ENCODE measurements at places on chromosomes 12 and 14.

DNA sequence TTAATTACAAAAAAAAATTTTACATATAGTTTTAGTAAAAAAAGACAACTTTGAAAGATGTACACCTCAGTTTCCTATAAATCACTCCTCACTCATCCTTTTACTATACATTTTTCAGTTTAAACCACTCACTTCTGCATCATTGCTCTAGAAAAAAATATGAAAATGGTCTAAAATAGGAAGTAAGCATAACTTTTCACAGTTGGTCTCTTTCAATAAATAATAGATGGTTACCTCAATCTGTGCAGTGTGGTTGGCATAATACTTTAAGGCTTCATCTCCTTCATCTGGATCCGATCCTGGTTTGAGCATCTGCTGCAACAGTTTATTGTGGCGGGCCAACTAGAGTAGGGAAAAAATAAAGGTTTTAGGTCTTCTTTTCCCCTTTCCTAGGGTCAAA is 247.9 kb downstream of the SSPN start:
- no peak for DNase-seq

DNA sequence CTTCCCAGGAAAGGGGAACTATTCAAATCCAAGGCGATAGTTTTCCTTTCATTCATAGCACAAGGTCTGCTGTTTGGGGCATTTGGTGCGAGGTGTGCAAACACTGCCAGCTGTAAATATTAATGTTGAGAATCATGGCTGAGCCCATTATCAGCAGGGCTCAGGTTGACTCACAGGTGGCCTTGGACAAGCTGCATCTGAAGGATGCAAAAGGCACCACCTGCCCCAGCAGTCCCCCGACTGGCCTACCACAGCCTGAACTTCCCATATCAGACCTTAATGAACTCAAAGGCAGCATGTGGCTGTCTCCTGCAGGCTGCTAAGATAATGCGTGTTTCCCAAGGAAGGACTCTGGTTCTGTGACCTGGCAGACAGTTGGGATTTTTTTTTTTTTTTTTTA is 93.3 kb upstream of the MAP1LC3B2 start:
- no peak for DNase-seq

- DNase-seq, result no peak
Observed at GRCh38 chr12:108784270-108784669, 53.0 kb upstream of the CORO1C start.

DNA sequence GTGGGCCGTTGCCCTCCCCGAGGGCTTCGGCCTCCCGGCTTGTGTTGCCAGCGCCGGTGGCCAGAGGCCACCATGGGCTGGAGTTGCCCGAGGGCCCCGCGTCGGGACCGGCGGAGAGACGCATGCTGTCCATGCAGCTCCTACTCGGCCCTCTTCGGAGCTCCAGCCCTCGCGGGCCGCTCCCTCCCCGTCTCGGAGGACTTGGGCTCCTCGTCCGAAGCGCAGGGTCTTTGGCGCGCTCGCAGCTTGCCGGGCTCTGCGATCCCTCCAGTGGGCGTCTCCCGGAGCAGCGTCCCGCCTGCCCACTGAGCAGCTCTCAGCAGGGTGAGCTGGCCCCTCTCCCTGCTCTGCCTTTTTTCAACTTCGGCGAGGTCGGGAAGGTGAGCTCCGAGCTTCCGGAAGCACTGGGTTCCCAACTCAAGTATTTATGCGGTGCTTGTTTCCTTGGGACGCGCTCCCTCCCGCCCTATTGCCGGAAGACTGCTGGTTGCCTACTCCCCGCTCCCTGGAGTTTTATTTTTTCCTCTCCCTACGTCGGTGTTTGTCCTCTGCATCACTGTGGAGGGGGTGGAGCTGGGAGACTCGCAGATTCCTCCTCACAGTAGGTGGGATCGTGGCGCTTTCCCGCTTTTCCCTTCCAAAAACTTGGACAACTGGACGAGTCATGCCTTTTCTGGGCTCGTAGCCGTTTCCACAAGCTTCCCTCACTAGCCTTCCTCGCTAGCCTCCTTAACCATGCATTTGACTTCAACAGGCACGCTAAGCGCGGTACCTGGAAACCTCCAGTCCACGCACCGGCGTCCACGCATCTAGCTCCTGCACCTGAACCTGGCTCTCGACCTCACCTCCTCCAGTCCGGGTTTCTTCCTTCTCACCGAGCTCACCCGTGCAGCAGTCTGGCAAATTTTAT is at the start of gene AVPR1A:
Gene AVPR1A (minus strand): TSS at position 489 of the 910 bp plus-strand sequence. CDS start 365 bp downstream, at position 124.
- peak; percentile 31 for DNase-seq

- DNase-seq, result no peak
Observed at GRCh38 chr14:105902131-105902898, 375.9 kb downstream of the TMEM121 start.

GRCh38 chr14:39472078-39472477 is 39.8 kb upstream of the FBXO33 start:
- DNase-seq, result no peak

DNA sequence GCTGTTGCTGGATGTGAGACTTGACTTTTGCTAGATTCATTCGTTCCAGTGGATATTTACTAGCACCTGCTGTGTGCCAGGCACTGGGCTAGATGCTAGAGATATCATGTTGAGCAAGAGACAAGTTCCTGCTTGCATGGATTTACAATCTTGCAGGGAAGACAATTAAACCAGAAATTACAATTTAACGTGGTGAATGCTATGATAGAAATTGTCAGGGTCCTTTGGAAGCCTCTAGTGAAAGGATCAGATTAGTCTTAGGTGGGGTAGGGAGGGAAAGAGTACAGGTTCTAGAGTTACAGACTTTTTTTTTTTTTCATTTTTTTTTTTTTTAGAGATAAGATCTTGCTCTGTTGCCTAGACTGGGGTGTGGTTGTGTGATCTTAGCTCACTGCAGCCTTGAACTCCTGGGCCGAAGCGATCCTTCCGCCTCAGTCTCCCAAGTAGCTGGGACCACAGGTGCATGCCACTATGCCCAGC is 36.7 kb downstream of the SPATS2 start:
- no peak for DNase-seq

DNA sequence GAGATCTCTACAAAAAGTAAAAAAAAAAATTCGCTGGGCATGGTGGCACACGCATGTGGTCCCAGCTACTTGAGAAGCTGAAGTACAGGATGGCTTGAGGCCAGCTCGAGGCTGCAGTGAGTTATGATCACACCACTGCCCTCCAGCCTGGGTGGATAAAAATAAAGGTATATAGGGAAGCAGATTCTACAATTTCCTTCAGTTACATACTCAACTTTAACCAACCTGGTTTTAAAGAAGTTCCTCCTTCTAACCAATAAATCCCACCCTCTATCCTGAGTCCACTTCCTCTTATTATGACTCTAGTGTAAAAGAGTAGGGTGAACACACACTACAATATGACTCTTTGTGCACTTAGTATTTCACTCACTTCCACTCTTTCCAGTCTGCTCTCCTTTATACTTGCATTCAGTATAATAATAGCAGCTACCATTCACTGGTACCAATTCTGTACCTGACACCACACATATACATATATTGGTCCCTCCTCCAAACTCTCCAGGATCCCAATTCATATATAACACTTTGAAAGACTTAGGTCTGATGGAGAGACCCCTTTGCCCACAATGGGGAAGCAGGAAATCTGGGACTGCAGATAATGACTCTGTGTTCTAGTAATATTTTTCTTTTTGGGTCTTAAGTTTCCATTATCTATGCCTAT is 2.3 kb downstream of the ARF3 start:
- no peak for DNase-seq

GRCh38 chr14:93115821-93116675 is at the start of gene ITPK1:
TSS of gene ITPK1 (minus strand) at chr14:93115925. CDS start at chr14:93115163, 762 bp downstream.
- DNase-seq, result no peak

- peak; percentile 21 for DNase-seq
Observed at GRCh38 chr12:109387425-109388166, 39.9 kb downstream of the MYO1H start.

DNA sequence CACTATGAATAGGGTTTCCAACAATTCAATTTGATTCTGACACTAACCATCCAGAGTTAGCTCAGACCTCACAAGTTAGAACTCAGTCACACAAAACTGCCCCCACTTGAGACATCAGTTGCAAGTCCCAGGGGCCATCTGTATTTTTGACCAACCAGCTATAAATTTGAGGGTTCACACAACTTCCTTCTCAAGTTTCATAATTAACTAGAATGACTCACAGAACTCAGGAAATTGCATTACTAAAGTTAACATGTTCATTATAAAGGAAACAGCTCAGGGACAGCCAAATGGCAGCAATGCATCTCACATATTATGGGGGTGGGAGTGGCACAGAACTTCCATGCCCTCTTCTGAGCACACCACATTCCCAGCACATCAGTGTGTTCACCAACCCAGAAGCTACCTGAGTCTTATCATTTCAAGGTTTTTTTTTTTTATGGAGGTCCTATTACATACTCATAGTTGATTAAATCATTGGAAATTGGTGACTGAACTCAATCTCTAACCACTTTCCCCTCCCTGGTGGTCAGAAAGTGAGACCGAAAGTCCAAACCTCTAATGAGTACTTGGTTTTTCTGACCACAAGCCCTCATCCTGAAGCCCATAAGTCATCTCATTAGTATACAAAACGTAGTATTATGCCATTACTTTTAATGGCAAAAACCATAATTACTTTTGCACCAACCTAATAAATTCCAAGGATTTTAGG is 1721.5 kb upstream of the SEL1L start:
- no peak for DNase-seq

DNA sequence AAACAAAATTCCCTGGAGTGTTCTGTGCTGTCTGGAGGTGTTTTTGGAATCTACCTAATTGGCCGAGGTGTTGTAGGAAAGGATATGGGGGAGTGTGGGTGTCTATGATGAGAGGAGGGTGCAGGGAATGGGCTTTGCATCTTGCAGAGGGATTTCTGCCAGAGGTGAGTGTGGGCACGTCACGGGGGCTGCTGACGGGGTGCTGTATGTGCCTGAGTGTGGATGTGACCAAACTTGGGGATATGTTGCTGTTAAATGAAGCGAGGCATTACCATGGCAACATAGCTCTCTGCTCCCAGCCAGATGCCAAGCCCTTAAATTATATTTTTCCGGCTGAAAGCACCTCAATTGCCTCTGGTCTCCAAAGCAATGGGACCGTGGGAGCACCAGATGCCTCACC is 44.3 kb upstream of the SPTLC2 start:
- peak; percentile 60 for DNase-seq

- no peak for DNase-seq
Observed at GRCh38 chr12:29200586-29200985, 51.5 kb downstream of the FAR2 start.

GRCh38 chr14:72610096-72610830 is 283.6 kb downstream of the DPF3 start:
- DNase-seq, result no peak

GRCh38 chr14:39229222-39229543 is 4.5 kb upstream of the MIA2 start:
- no peak for DNase-seq

GRCh38 chr14:65937079-65937959 is 524.8 kb downstream of the FUT8 start:
- DNase-seq, result no peak

GRCh38 chr12:62813031-62813829 is 121.7 kb downstream of the PPM1H start:
- DNase-seq, result no peak

DNA sequence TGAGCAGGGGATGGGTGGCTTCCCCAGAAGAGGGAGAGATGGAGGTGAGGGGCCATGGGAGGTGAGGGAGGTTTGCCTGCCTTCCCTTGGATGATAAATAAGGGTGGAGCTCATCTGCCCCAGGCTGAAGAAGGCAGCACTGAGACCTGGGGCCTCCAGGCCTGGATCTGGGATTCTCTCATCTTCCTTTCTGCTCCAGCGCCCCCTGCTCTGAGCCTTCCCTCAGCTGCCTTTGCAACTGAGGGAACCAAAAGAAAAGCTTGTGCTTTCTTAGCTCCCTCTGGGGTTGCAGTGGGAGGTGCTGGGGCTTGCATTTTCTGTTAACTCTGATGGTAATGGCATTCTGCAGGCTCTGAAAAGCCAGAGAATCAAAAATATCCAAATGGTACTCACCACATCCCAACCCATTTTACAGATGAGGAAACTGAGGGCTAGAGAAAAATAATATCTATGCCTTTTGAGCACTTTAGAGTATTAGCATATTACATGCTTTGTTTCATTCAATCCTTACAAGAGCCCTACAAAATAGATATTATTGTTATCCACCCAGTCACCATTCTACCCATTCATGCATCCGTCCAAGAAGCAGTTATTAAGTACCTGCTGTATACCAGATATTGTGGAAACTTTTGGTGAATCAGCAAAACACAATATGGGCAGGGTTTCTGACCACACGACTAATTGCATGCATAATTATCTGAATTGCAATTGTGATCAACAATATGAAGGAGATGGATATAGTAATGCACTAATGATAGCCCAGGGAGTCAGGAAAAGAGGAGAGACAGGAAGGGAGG is 102.2 kb downstream of the WSCD2 start:
- DNase-seq, result no peak

- DNase-seq, result no peak
Observed at GRCh38 chr12:52210925-52211650, 19.3 kb upstream of the KRT80 start.

DNA sequence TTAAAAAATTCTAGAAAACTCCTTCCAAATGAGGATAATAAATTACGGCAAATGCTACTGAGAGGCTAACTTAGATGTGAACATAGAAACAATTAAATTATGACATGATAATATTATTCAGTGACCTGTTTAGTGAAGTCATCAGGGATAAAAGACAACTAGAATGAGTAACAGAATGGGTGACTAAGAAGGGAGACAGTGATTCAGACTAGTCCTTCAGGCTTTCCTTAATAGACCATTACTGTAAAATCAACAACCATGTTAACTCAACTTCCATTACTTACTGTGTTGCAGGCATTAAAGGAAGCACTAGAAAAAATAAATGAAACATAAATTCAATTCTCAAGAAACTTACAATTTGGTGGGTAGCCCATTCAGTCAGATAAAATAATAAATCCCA is 543.9 kb upstream of the LRFN5 start:
- no peak for DNase-seq

DNA sequence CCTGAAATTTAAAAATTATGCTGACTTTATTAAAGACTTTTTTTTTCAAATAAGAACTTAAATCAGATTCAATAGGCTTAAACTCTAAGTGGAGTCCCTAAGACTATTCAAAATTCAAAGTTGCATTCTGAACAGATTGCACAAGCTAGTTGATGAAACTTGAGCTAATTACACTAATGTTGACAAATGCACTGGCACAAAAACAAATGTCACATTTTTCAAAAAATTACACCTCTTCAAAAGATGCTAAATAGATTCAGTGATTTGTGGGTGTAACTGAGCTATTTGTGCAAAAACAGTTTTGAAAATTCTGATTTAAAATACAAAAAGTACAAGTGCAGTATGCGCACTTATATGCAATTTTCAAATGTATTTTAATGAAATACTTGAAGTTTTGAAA is 205.4 kb downstream of the RERGL start:
- no peak for DNase-seq

DNA sequence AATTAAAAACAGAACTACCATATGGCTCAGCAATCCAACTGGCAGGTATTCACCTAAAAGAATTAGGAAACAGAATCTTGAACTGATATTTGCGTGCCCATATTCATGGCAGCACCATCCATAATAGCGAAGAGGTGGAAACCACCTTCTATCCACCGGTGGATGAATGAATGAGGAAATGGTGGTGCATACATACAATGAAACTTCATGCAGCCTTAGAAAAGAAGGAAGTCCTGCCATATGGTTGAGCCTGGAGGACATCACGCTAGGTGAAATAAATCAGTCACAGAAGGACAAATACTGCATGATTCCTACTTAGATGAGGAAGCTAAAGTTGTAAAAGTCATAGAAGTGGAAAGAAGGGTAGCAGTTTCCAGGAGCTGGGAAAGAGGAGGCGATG is 6.6 kb downstream of the TCL1A start:
- no peak for DNase-seq
